ENCODE measurements at places on chromosomes 7 and 10.

GRCh38 chr7:4722960-4723630, 41.0 kb downstream of the FOXK1 start:
- no peak for DNase-seq

DNA sequence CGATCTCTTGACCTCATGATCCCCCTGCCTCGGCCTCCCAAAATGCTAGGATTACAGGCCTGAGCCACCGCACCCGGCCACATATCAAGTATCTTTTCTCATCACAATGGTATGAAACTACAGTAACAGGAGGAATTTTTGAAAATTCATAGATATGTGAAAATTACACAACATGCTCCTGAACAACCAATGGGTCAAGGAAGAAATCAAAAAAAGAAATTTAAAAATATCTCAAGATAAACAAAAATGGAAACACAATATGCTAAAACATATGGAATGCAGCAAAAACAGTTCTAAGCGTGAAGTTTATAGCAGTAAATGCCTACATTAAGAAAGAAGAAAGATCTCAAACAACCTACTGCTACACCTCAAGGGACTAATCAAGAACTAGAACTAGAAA, 59.8 kb upstream of the ADAM12 start:
- no peak for DNase-seq

DNA sequence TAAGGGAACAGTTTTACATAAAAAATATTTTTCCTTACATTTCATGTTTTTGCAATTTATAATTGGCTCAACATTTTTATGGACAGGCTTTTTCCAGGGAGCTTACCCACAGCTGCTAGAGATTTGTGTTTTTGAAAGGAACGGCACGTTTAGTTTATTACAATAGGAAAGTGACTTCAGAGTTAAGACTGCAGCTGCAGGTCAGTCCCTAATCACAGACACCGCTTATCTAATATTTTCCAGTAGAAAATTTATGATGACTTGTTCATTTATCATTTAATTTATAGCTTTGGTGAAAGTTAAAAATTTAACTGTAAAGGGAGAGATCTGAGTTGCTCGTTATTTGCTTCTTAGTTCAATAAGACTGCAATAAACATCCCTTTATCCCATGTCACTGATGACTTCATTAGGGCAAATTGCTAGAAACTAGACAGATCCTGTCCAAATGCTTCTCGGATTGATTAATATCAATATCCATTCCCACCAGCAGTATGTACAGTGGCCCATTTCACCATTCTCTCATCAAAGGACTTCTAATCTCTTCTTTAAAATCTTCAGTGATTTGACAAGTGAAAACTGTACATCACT, 97.0 kb upstream of the ODAD2 start:
- DNase-seq: no peak

DNA sequence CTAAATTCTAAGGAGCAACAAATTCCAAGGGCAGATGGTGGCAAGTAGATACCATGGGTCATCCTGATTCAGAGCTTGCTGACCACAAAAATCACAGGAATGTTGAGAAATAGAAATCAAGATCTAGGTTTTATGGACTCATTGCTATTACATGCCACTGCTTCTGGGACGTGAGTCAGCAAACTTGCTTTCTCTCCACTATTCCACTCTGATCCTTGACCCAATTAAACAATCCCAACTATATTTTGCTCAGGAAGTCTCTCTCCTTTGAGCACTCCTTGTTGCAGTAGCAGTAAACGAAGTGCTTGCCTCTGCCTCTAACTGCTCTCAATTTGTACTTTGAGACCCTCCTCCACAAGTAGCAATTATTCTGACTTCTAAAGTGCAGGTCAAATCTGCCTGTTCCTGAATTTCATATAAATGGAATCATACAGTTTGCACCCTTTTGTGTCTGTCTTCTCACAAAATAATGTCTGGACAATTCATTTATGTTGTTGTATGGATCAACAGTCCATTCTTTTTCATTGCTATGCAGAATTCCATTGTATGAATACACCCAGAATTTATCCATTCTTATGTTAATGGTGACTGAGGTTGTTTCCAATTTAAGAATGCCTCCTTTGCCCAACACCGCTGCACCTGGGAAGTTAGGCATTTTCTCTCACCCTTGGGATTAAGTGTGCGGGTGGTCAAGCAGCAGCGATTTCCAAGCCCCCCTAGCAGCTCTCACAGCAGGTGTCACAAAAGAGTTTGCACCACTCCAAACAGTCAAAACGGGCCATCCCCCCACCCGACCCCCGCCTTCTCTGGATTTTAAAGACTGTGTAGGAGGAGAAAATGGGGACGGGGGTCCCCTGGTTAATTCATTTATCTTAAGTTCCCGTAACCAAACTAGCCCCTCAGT, 35.9 kb downstream of the ACSM6 start:
- no peak for DNase-seq

DNA sequence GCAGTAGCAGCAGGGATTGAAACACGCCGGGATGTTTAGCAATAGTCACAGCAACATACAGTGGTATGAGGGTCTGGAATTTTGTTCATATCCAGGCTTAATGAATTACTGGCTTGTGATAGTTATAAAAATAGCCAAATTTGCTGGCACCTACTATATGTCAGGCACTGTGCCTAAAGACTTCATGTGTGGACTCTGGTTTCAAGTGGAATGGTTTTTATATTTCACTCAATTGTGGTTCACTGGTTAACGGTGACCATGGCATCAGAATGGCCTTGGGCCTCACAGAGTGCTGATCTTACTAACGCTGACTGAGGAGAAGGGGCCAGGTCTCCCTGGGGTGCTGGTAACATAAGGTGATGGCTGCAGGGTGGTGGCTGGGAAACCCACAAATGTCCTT, 55.7 kb downstream of the CELF2 start:
- no peak for DNase-seq

- peak; percentile 14 for DNase-seq
Observed at GRCh38 chr10:11245510-11245909, 227.8 kb downstream of the CELF2 start.

GRCh38 chr7:107995184-107996071, 7.5 kb downstream of the LAMB1 start:
- no peak for DNase-seq

DNA sequence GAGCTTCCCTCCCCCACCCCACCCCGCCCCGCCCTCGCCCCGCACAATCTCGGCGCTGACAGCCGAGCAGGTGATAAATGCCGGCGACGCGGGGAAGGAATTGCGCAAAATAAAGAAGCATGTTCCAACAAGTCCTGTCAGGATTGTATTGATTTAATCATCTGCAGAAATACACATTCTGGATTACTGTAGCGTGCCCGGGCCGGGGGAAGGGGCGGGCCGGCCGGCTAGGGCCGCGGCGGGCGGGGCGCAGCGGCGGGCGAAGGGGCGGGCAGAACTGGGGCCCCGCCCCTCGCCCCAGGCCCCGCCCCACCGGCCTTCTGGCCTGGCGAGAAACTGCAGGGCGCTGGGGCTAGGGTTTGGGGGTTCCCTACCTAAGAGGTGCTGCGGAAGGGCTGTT, 88.9 kb upstream of the PAX2 start:
- no peak for DNase-seq

GRCh38 chr7:151999424-152000090, 25.9 kb upstream of the GALNT11 start:
- no peak for DNase-seq

DNA sequence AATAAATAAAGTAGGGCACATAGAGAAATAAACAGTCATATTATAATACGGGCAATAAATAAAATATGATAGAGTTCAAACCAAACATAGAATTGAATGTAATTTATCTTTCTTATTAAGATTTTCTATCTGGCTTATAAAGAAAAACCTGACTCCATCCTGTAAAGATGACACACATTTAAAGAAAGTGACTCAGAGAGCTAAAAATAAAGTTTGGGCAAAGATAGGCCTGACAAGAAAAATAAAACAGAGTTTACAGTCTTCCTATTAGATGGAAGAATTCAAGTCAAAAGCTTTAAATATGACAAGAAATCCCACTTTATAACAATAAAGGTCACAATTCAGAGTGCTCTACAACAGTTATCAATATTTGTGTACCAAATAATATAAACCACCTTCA, 580.6 kb downstream of the PHTF2 start:
- DNase-seq: no peak

GRCh38 chr10:92800134-92800733, 48.1 kb upstream of the EXOC6 start:
- no peak for DNase-seq

Measured in stimulated activated CD4-positive, alpha-beta T cell treated with anti-CD3 and anti-CD28 coated beads, TNF-alpha, amount 100 ng/mL, for 24 hours (primary cell).